ENCODE measurements at places on chromosomes 3 and 15.

- no peak for DNase-seq
Measured at GRCh38 chr3:107216711-107217110, 160.5 kb upstream of the CCDC54 start.

DNA sequence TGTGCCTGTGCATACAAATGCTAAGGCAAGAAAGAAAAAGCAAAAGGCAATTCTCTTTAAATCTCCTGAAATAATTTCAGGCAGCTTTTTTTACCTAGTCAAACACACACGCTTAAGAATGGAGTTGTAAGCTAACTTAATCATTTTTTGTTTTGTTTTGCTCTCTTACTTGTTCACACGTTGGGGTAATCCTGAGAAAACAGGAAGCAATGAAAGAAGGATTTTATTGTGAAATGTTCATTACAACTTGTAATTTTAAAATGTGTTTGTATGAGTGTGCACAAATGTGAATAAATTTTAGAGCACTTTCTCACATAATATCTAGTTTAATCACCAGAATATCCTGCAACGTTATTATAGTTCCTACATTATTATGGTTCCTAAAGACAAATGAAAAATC, 263.8 kb downstream of the LPP start:
- DNase-seq: no peak

GRCh38 chr15:67307156-67307555, 52.6 kb downstream of the IQCH start:
- no peak for DNase-seq

- peak; percentile 86 for DNase-seq
Measured at GRCh38 chr15:74955796-74956647, 550 bp downstream of the RPP25 start.

- DNase-seq: peak; percentile 49
Measured at GRCh38 chr3:42653560-42654330, at the start of gene ZBTB47. Gene ZBTB47 (plus strand): TSS chr3:42653697. CDS start chr3:42658356, 4,659 bp downstream.

GRCh38 chr3:102140116-102140515, 290.8 kb downstream of the NFKBIZ start:
- DNase-seq: no peak

DNA sequence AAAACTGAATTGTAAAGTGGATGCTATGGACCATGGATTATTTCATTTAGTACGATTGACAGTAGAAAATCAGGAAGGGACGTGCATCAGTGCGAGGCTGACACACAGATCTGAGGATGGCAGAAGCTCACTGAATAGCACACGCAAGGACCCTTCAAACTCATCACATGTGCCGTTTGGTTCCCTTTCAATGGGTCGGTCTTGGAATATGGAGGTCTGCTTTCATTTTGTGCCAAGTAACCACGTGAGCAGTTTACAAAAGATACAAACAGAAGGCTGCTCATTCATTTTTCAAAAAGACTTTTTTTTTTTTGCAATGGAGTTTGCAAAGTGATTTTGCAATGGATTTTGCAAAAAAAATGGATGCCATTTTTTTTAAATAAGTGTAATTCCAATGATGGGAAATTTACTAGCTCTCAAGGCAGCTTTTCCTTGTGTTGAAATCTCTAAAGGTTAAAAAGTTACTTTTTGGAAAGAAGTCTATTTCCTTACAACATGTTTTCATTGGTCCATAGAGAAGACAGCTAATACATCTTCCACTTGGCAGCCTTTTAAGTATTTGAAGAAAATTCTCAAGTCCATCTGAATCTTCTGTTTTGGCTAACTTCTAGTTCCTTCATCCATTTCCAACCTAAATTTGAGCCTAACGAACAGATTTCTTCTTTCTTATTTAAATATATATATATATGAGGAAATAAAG, 392.3 kb upstream of the TPRG1 start:
- DNase-seq: no peak

- DNase-seq: peak; percentile 55
Measured at GRCh38 chr3:194487289-194488054, 670 bp upstream of the ATP13A3 start.

DNA sequence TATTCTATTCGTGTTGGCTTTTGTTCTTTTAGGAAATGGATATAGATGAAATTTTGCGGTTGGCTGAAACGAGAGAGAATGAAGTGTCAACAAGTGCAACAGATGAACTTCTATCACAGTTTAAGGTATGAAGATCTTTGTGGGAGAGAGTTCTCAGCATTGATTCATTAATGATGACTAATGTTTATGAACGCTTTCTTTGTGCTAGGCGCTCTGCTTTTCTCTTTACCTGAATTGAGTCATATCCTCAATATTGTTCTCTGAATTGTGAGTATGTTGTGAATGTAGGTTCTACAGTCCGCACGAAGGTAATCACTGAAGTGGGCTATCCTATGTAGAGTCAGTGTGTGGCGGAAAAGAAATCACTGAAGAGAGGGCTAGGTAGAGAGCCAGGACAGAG, 81.2 kb downstream of the CHD2 start:
- DNase-seq: no peak

DNA sequence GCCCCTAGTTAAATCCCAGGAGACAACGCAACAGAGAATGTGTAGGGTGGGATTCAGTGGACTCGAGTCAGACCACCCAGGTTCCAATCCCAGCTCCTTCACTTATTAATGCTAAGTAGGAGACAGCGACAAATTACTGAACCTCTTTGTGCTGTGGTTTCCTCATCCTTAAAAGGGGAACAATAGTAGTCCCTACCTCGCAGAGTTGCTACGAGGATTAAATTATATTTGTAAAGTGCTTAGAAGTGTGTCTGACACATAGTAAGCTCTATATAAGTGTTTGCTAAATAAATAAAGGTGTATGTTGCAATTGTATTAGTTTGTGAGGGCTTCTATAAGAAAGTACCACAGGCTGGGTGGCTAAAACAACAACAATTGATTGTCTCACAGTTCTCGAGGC, 58.0 kb upstream of the PPARG start:
- DNase-seq: no peak

GRCh38 chr15:63553388-63553791, 43.8 kb upstream of the FBXL22 start:
- DNase-seq: no peak

- no peak for DNase-seq
Measured at GRCh38 chr3:51622413-51622812, 48.6 kb upstream of the TEX264 start.

DNA sequence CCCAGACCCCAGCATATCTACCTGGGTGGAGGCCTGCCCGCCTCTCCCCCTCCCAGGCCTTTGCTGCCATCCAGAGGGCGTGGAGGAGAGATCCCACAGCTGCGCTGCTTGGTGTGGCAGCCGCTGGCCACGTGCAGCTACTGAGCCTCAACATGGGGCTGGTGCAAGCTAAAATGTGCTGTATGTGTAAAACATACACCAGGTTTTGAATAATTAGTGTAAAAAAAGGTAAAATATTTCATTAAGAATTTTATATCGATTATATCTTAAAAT, 95.8 kb downstream of the SEC22A start:
- peak; percentile 41 for DNase-seq

GRCh38 chr3:34983631-34984030, 655.7 kb upstream of the ARPP21 start:
- DNase-seq: no peak

DNA sequence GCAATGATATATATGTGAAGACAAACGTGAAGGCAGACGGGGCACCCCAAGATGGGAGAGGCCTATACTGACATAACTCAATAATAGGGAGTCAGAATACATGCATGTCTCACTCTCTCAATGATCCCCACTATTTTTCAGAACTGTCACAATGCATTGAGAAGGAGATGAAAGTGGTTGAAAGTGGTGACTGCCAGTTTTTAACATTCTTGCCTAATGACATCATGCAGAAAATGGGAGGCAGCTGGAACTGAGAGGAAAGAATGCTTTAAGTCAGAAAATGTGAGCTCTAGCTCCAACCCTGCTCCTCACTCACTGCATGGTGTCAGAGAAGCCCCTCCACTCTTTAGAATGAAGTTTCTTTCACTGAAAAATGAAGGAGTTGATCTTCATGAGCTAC, 55.3 kb upstream of the P2RY1 start:
- DNase-seq: no peak

GRCh38 chr3:150394606-150395005, 13.5 kb upstream of the TSC22D2 start:
- no peak for DNase-seq

- DNase-seq: no peak
Measured at GRCh38 chr15:48964898-48965297, 1.2 kb upstream of the SHC4 start.

GRCh38 chr15:44102675-44103254, 92.3 kb downstream of the FRMD5 start:
- no peak for DNase-seq

- no peak for DNase-seq
Measured at GRCh38 chr3:171850960-171851659, 8.0 kb downstream of the TMEM212 start.

All from NCI-H82 (cell line).